ENCODE measurements at places on chromosomes 2 and 18.

GRCh38 chr2:110869472-110870446 is 137.4 kb downstream of the ACOXL start:
- no peak for DNase-seq

DNA sequence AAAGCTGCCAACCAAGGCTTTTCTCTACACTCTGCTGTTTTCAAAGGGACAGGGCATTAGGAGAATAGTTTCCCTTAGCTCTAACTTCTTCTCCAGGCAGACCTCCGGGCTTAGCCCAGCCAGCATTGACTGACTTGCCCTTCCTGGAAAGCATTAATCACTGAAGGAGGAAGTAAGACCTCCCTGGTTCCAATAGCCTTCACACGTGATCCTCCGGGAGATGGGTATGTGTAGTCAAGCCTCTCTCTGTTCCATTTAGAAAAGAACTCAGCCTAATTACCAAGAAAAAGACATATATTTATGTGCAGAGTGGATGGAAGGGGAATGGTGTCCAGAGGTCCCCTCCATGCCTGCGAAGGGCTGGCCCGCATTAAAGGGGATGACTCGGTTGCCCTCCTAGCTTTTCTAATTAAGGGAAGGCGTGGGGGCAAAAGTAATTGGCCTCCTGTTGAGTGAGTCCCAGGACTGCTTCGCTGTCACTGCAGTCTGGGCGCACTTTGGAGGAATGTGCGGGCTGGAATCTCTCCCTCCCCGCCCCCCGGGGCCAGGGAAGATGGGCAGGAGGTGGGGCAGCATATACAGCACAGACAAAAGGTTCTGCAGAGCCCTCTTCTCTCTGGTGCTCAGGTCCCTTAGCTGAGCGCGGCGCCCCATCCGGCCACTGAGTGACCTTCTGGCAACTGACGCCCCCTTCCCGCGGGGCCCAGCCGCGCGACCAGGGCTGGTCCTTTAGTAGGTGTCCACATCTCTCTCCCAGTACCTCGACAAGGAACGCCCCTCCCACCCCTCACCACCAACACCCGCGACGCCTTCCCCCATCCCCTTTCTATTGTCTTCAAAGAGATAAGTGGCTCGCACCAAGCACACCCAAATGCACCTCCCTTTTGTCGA is 686.0 kb downstream of the NRXN1 start:
- no peak for DNase-seq

GRCh38 chr2:225004597-225004996 is 37.7 kb downstream of the DOCK10 start:
- DNase-seq, result no peak

GRCh38 chr2:119476301-119477112 is 44.9 kb downstream of the TMEM37 start:
- no peak for DNase-seq

DNA sequence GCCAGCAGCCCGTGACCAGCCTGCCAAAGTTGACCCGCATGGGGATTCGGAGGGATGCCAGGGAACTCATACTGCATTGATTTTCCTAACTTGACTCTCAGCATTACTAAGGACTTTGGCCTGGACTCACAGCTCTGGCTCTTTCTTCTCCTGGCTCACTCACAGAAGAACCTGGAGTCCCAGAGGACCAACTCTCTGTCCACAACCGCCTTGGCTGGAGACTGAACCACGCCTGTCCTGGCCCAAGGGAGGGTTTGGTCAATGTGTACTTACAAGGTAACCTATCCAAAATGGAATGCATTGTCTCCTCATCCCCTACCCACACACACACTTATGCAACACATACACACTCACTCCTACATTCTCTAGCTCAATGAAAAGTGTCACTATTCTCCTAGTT is 135.6 kb upstream of the KLHL29 start:
- no peak for DNase-seq

- DNase-seq, result no peak
Measured at GRCh38 chr18:6118080-6118479, 222.8 kb upstream of the TMEM200C start.
